ENCODE measurements at places on chromosomes 6 and 20.

DNA sequence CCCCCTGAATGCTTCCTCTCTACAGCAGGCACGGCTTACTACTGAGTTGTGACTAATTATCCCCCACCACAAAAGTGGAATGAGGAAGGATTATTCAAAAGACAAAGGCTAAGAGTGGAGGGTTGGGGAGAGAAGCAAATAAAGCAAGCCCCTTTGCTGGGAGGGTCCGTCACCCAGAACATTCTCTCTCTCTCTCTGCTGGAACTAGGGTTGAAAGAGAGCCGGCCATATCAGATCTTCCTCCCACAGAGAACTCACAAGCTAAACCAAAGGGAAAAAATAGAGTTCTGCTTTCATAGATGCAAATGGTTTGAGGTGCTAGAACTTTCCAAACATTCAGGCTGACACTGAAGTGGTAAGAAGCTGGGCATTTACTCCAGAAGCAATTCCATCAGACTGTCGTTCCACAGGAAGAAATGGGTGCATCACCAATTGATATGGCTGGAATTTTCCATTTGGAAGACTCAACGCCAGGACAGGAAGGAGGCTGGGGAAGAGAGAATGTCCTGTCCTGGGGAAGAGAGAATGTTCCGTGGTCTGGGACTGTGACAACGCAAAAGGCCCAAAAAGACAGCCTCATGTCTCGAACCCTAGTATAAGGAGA, 7.9 kb downstream of the ZMYND8 start:
- DNase-seq, result no peak

DNA sequence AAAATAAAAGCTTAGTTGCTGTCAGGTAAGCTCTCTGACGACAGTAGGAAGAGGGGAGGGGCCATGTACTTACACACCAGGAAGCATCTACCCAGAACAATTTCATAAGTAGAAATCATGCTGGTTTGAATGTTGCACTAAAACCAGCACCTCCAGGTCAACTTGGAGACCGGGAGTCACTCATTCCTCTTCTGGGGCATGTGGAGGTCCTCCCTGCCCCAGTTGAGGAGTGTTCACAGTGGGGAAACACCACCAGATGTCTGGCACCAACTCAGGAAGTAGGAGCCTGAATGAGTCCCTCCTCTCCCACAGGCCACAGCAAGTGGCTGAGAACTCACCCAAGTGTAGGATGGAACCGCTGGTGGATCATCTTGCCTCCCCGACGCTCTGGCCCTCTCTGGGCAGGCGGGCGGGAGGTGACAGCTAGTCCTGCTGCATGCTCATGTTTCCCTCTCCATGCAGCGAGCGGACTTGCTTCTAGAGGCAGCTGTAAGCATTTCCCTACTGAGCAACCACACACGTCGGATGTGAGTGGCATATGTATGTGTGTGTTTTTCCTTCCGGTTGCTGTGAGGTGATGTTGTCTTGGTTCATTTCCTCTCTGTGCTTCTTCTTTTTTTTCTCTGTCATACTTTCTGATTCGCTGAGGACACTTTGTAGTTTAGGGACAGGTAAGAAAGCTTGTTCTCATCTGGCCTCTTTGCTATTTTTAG, 149.5 kb upstream of the NEDD9 start:
- peak; percentile 86 for DNase-seq

DNA sequence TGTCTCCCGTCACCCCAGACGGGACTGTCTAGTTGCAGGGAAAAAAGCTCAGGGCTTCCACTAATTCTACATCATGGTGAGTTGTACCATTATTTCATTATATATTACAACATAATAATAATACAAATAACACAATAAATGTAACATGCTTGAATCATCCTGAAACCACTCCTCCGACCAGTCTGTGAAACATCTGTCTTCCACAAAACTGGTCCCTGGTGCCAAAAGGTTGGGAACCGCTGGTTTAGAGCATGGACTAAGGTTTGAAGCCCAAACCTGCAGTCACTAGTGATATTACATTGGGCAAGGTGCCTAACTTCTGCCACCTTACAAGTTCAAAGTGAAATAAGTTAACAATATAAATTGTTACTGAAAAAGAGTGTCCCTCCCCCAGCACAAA, 175.7 kb downstream of the PDE10A start:
- DNase-seq, result no peak

- no peak for DNase-seq
Measured at GRCh38 chr6:140850438-140850837, 1282.3 kb upstream of the GJE1 start.

- no peak for DNase-seq
Measured at GRCh38 chr6:139311831-139312230, 20.0 kb upstream of the TXLNB start.

DNA sequence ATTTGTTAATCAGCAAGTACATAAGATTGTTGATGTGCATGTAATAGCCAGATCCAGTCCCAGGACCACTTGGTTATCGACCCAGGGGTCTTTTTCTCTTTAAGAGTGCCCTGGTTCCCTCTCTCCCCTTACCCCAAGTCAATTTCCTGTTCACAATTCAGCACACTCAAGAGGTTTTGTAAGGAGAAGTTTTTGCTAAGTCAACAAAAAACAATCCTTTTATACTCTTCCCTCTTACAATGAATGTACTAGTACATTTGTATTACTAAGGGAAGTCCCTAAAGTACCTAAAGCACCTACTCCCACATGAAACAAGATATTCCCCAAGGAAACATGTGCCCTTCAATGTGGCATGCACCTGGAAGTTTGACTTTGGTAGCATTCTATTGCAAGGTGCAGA, 1.6 kb upstream of the NT5DC1 start:
- no peak for DNase-seq

- DNase-seq, result peak; percentile 43
Measured at GRCh38 chr6:142474531-142475289, 172.9 kb downstream of the ADGRG6 start.

GRCh38 chr6:52495922-52496321, 75.8 kb downstream of the EFHC1 start:
- no peak for DNase-seq

DNA sequence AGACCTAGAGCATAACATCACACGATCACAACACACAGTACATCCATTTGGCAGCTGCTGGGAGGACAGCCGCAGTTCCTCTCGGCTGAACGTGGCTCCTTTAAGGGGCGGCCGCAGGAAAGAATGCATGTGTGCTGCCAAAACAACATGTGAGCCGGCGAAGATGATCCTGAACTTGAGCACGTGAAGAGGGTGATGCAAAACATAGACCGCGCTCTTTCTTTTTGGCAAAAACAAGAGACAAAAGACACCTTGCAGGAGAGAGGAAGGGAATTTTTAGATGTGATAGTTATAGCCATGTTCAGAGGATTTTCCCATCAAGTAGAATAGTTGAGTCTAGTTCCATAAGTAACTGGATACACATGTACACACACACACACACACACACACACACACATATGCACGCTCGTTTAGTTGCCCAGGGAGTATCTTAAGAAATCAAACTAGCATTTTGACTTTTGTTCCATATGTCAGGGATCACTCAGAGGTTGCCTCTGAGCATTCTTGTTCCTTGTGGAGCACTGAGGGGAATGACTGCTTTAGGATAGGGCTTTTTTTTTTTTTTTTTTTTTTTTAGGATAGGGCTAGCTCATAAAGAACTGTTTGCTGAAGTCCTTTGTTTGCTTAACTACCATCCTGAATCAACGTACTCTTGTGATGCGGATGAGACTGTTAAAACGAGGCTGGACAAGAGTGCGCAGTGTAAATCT, 21.7 kb upstream of the RANBP9 start:
- DNase-seq, result no peak

- no peak for DNase-seq
Measured at GRCh38 chr6:145118224-145118623, 617.1 kb downstream of the EPM2A start.

GRCh38 chr20:46872328-46873211, 22.1 kb upstream of the EYA2 start:
- no peak for DNase-seq

DNA sequence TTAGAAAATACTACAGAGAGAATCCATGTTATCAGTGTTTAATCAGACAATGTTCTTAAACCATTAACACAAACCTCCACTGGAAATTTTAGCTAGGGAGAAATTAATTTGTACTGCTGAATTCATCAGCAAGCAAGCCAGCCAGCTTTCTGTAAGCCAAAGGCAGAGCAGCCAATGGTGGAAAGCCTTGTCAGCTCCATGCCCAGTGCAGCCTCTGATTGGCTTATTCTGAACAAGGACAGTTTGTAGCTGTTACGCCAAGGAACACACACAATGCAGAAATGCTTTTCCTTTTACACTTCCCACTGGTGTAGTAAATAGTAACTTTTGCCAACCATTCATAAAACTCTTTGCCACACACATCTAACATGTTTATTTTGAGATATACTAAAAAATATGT, 265.0 kb downstream of the TENT5A start:
- DNase-seq, result no peak

GRCh38 chr6:39830444-39830843, 38.3 kb downstream of the DAAM2 start:
- no peak for DNase-seq

DNA sequence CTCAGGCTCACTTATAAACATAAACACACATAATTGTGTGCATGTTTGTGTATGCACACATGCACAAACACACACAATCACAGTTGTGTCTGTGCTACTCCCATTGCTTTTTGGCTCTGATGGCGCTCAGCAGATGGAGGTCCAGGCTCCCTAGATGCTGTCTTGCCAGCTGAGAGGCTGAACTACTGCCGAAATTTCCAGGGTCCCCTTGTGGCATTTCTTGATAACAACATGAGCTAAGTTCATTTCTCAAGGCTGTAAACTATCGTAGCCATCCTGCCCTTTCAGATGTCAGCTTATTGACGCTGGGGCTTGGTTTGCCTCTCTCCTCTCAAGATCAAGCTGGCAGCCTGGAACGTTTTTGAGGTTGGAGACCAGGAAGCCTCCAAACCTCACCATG, 313.9 kb upstream of the RNF24 start:
- no peak for DNase-seq

DNA sequence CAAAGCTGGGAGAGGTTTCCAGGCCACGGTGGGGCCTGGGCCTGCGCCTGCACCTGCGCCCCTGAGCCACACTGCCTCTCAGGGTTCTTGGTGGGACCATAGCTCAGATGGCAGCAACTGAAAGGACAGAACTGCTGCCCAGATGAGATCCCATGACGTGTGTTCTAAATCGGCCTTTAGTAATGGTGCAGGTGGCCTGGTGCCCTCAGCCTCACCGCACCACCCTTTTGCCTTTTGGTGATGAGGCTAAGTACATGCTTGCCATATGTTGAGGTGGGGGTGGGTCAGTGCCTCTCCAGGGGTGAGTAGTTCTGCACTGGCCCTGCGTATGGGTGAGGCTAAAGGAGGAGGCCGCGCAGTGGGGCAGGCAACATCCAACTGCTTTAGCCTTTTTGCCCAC, 7.4 kb downstream of the PSMG4 start:
- no peak for DNase-seq

- DNase-seq, result no peak
Measured at GRCh38 chr6:14440215-14440910, 322.8 kb downstream of the CD83 start.

GRCh38 chr20:6714279-6714711, 53.2 kb upstream of the BMP2 start:
- DNase-seq, result no peak

- no peak for DNase-seq
Measured at GRCh38 chr6:155795173-155795796, 339.6 kb upstream of the NOX3 start.

DNA sequence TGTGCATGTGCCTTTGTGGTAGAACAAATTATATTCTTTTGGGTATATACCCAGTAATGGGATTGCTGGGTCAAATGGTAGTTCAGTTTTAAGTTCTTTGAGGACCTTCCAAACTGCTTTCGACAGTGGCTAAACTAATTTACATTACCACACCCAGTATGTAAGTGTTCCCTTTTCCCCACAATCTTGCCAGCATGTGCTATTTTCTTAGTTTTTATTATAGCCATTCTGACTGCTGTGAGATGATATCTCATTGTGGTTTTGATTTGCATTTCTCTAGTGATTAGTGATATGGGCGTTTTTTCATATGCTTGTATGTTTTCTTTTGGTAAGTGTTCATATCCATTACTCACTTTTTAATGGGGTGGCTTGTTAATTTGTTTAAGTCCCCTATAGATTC, 251.6 kb upstream of the DEFB112 start:
- no peak for DNase-seq

GRCh38 chr20:41330941-41331340, 9.7 kb upstream of the LPIN3 start:
- DNase-seq, result no peak

DNA sequence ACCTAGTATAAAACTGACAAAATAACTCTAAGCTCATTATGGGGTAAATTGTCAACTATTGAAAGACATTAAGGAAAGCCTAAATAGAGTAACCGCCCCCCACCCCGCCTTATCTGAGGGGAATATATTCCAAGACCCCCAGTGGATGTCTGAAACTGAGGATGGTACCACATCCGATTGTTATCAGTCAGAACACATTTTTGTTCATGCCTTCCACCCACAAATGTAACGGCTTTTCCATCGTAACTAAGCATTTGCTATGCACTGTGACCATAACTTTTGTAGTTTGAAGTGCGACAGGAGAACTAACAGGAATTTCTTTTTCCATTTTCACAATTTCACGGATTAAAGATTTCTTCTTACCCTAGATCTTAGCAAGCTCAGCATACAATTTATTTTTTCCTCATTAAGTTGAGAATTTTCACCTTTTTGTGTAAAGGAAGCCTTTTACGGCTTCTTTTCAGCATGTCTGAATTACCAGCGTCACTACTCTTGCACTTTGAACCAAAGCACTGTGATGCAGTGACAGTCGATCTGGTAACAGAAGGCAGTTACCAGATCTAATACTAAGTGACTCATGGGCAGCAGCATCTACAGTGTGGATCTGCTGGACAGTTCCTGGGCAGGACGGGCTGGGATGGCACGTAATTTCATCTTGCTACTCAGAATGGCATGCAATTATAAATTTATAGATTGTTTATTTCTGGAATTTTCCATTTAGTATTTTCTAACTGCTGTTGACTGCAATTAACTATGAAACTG, 11.8 kb downstream of the CFAP61 start:
- no peak for DNase-seq

GRCh38 chr6:14630016-14630415, 512.4 kb downstream of the CD83 start:
- DNase-seq, result no peak

GRCh38 chr6:80527552-80528052, 421.1 kb downstream of the BCKDHB start:
- no peak for DNase-seq

GRCh38 chr6:158962371-158962770, 37.6 kb downstream of the RSPH3 start:
- DNase-seq, result no peak

DNA sequence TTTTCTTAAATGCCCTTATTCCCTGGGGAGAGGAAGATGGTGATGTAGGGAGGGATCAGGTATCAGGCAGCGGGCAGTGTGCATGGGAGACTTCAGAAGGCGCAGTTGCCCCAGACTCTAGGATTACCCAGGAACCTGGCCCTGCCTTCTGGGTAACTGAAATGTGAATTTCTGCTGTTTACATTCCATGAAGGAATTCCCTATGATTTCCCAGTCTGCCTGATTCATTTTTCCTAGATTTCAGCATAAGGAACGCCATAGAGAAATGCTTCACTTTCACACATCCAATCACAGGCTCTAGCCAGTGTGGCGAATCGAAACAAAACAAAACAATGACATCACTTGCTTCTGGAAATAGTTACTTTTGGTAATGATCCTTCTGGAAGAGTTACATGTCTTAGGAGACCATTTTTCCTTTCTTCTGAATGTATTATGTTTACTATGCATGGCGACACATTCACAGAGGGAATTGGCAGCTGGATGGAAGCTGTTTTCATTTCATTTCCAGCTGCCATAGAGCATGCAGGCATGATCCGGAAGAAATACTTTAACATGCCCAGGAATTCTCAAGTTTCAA, 33.3 kb downstream of the LRP11 start:
- no peak for DNase-seq

Data from CD4-positive, alpha-beta T cell treated with Interleukin-21 for 1 hour (primary cell).